ENCODE measurements at places on chromosomes 11 and 22.

- DNase-seq: no peak
Observed at GRCh38 chr11:70200212-70200844, 2.8 kb upstream of the FADD start.

DNA sequence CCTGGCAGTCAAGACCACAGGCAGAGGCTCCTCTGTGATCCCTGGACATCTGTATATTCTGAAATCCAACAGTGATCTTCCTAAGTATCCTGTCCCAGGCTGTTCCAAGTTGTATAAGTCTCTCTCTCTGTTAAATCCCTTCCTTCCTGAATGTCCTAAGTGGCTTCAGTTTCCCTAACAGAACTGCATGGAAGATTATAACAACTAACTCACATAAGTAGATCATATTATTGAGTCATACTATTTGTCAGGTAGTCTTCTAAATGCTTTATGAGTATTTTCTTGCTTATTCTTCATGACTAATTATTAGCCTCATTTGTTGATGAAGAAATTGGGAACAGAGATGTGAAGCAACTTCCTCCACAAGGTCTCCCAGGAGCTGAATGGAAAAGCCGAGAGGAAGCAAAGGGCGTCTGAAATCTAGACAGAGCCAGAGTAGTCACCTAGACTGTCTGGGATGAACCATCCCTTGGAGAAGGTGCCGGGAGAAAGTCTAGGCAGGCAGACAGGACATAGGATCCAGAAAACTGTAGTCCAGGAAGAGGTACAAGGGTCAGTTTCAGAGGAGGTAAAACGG lies 93.2 kb upstream of the FAT3 start:
- DNase-seq: no peak

DNA sequence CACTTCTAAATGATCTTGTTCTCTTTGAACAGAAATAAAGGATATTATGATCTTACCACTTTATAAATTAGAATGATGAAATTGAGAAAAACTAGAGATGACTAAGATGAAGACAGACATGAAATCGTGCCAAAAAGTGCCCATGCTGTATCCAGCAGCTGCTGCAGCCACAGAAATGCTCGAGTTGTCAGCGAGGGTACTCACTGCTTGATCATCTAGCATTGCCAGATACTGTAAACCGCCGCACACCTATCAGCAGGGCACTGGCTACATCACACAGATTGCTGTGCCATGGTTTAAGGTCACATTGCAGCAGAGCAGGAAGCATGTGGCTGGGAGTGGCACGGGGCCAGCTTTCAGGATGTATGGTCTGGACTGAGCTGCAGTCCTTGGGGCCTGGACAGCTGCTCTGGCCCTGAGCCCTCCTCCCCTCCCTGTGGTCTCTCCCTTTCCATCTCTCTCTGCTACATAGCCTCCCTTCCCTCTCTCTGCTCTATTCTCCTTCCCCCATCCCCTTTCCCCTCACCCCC lies 51.0 kb upstream of the SEPTIN5 start:
- DNase-seq: no peak

DNA sequence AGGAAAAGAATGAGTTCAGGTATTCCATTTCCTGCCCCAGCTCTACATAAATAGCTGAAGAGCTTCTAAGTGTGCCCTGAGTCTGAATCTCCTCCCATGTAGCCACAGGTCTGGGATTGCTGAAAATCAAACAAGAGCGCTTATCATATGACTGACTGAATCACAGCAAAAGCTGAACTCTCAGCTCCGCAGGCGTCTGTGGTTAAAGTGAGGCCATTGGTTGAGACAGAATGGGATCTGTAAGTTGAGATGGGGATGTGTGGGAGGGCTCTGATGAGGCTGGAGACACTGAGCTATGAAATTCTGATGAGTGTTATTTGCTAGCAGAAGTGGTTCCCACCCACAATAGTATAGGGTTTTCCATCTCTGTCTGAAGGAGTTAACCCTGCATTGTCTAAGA lies 637.0 kb downstream of the OPCML start:
- no peak for DNase-seq

DNA sequence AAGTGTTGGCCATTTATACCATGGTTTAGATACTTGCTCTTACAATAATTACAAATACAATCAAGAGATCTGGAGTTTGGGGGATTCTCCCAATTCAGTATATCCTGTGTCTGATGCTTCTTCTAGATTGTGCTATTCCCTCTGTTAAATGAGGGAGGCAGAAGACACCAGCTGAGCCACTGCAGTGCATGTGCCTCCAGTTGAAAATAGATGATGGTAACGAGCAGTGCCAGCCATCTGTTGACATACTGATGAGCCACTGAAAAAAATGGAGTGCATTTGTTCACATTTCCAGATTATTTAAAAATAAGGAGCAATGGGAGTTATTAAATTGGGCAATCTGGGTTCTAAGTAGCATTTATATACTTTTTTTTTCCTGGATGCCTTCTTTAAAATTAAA lies 1428.0 kb upstream of the TENM4 start:
- no peak for DNase-seq

- DNase-seq: no peak
Observed at GRCh38 chr11:131408025-131408640, 37.7 kb downstream of the NTM start.

DNA sequence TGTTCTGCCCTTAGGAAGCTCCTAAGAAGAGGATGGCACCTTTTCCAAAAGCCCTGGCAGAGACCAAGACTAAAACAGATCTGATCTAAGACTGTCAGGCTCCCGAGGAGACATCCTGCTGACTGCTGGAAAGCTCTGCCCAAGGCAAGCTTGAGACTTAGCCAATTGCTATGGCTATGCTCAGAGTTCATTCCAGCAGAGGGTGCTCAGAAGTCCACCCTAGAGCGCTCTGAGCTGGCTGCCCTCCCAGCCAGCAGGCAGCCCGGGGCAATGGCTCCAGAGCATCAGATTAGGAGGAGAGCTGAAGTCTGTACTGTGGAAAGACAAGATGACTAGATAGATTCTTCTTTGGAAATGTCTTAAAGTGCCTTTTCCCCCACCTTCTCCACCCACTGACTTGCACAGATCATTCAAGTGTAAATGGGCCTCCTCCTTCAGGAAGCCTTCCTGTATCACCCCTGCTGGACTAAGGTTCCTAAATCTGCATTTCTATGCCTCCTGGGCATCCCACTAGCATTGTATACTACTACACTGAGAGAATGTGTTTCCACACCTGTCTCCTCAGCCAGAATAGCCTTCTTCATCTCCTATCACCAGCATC lies 23.4 kb downstream of the LRRC55 start:
- no peak for DNase-seq

- no peak for DNase-seq
Observed at GRCh38 chr22:36377022-36377631, 10.6 kb downstream of the MYH9 start.

GRCh38 chr22:34946339-34946985 lies 119.5 kb upstream of the ISX start:
- DNase-seq: no peak

DNA sequence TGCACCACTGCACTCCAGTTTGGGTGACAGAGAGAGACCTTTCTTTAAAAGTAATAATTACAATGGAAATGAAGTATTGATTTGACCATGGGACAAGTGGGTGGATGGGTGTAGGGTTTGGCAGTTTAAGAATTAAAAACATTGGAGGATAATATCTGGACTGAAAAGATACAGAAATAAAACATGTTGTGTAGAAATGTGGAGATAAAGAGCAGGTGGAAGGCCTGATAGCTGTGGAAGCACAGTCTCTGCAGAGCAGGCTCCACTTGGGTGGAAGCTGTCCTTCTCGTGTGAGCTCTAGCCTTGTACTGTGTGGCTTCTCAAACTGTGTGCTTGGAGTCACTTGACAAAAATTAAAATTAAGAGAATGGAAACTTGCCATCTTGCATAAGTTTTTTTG lies 25.6 kb downstream of the APLP2 start:
- no peak for DNase-seq

DNA sequence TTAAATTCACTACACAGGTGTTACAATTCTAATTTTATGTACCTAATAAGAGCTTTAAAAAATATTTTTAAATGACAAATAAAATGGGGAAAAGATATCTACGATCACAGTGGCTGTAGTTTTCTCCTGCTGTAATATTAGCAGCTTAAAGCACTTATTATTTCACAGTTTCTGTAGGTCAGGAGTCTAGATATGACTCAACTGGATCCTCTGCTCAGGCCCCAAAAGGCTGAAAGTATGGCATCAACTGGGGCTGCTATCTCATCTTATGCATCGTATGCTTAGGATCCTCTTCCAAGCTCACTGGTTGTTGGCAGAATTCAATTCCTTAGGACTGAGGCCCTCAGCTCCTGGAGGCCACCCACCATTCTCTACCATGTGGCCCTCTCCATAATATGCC lies 12.8 kb downstream of the FBXO3 start:
- no peak for DNase-seq

DNA sequence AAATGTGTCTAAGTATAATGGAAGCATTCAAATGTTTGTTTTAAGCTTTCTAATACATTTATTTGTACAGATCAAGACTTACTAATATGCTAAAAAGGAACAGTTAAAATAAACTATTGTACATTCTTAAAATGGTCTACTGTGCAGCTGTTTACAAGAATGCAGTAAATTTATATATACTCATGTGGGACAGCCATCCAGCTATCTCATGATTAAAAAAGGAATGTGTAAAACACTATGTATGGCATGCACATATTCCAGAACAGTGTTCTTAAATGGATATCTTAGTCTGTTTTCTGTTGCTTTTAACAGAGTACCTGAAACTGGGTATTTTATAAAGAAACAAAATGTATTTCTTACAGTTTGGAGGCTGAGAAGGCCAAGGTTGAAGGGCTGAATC lies 30.2 kb upstream of the CSTF3 start:
- no peak for DNase-seq

GRCh38 chr11:12863605-12864121 lies 145.5 kb upstream of the RASSF10 start:
- no peak for DNase-seq

DNA sequence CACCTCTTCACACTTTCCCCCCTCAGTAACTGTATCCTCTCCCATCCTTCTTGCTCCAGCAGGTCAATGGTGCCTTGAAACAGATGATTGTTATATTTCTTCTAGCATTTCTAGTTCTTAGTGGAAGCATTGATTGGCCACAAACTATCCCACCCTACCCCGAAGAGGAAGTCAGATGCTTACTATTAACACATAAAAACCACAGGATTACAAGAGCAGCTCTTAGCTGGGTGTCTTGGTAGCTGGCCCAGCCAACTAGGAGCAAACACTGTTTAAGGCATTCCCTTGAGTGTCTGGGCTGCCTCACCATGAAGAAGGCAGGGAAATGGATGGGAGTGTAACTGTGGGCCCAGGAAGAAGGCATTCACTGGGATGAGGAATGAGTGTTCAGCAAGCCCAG lies 176.6 kb downstream of the GRIK4 start:
- no peak for DNase-seq

DNA sequence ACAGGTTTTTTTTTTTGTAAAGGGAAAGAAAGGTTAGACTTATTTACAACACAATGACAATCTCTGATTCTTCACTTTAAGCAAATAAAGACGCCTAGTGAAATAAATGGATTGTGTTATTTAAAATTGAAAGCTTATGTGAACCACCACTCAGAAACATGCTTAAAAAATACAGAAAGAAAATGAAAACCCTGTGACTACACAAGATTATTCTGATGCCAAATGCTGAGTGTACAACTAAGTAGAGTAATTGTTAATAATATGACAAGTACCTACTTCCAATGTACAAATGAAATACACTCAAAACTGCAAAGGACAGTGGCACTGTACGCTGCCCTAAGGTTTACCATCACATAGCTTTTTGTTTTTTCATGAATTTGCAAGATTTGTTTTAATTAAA lies 1.0 kb downstream of the BLID start:
- no peak for DNase-seq

DNA sequence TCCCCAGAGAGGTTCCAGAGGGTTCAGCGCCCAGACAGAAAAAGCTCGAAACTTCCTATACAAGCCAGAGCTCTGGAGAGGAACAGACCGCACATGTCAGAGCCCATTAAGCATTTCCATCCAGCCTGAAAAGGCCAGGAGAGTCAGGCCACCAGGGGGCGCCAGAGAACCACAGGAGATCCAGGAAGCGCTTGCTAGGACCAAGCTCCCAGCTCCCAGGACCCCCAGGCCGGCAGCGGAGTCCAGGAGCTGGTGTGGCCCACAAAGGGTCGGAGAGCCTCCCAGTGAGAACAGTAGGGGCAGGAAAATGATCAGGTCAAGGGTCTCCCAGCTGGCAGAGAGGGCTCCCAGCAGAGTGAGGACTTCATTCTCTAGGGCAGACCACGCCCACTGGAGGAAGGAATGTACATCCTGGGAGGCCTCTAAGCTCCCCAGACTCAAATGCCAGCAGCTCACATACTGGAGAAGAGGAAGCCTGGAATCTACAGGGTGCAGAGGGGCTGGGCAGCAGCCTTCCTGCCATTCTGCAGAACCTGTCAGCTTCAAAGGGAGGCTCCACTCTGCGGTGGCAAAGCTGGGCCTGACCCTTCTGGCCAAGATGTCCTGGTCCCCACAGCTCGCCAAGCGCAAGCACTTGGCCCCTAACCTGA lies 2.1 kb upstream of the MEI1 start:
- DNase-seq: peak; percentile 88

DNA sequence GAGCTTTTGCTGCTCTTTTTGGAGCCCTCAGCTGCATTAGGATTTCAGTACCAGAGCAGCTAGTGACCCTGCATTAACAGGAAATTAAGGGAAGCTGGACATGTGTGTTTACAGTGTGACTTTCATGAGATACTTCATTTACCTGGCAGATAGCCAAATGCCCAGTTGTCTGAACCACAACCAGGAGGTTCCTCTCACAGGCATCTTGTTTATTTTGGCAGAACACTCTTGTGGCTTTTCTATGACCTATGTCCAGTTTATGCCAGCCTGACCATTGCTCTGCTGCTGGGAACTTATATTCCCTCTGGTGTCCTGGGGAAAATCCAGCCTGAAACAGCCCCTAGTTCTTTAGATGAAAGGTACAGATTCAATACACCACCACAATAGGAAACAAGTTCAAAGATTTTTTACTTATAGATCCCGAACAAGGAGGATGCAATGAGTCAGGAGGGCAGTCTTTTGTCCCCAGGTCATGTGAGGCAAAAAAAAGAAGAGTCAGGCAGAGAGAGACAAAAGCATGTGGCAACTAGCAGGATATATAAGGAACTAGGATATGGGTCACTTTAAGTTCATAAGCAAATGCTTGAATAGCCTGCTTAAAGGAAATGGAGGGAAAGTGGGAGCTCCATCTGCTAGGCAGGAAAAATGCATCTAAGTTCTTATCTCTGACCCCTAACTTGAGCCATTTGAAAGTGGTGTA lies 379.3 kb downstream of the INSC start:
- DNase-seq: no peak

DNA sequence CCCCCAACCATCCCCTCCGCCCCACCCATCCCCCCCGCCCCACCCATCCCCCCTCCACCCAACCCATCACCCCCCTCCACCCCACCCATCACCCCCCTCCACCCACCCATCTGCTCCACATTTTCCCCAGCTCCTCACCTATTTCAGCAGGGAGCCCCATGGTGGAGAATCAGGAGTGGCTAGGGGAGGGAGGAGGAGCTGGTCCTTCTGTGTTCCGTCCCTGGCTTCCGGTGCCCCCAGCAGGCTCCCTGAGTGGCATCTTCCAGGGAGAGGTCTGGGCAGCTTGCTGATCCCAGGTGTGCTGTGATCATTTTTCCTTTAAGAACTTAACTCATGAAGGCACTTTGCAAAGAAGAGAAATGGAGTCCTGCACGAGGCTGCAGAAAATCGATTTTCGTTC lies 365.8 kb downstream of the TBC1D22A start:
- DNase-seq: no peak
